KBM-7 (cell line): ENCODE measurements at places on chromosomes 3 and 15.
A peak's percentile ranks its signal among the peaks of the same experiment; 100 is the strongest.

- DNase-seq: no peak
These were observed 15.6 kb upstream of the MYH15 start for GRCh38 chr3:108525971-108526370.

- DNase-seq: peak; percentile 12
These were observed 92.6 kb downstream of the CHDH start for GRCh38 chr3:53753518-53754183.

DNA sequence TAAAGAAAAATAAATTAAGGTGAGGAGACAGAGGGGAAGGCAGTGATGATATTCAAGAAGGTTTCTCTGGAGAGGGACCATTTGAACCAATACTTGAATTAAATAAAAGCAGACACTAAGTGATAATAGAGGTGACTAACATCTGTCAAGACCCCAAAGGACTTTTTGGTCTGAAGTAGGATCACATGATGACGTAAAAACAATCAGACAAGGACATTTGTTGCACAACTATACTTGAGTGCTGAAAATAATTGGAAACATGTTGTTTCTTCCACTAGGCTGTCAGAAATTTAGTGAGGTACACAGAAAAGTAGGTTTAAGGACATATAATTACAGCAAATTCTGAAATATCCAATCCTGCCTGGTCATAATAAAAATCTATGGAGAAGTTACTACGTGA is 179.5 kb downstream of the WNT5A start:
- DNase-seq: no peak

- DNase-seq: no peak
These were observed 55.5 kb downstream of the SMAD6 start for GRCh38 chr15:66757521-66757920.

DNA sequence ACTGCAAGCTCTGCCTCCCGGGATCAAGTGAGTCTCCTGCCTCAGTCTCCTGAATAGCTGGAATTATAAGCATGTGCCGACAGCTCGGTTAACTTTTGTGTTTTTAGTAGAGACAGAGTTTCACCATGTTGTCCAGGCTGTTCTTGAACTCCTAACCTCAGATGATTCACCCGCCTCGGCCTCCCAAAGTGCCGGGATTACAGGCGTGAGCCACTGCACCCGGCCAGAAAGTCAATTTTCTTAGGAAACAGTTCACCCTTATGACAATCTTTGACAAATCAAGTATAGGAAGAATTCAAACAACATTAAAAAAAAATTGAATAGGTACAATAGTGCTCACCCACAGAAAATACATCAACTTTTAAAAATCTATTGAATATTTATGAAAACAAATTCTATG is 23.6 kb upstream of the DUT start:
- DNase-seq: no peak

GRCh38 chr15:62141643-62142588 is 23.2 kb downstream of the C2CD4B start:
- no peak for DNase-seq

DNA sequence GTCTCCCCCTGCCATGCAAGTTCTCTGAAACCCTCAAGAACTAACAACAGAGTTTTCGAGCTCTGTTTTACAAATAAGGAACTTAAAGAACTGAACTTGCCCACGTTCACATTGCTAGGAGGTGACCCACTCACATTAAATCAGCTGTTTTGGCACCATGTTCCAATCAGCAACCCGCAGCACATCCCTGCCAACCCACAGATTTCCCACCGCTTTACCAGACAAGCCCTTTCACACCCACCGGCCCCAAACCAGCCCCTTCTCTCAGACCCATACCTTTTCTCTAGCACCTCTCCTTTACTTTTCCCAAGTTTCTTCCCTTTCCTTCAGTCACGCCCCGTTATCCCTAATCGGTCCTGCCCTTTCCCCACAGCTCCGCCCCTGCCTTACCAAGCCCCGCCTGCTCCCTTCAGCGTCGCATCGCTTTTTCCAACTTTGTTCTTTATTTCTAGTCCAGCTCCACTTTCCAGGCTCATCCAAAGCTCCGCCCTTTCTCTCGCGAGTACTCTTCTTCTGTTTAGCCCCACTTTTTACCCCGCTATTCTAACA is 804 bp upstream of the BRPF1 start:
- no peak for DNase-seq

DNA sequence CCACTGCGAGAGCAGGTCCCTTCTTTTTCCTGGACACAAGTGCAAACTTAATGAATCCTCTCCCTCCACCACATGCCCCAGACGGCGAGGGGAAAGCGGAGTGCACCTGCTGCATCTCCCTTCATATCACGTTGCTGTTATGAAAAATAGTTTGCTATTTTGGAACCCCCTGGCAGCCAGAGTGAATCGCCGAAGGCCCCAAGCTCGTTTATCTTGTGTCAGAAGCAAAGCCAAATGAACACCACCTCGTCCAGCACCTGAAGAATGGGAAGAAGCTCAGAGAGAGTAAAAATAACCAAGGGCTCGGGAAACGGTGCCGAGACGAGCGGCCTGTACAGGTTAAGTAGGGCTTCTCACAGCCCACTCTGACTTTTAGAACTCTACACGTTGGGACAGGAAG is 394.6 kb upstream of the RORA start:
- no peak for DNase-seq

DNA sequence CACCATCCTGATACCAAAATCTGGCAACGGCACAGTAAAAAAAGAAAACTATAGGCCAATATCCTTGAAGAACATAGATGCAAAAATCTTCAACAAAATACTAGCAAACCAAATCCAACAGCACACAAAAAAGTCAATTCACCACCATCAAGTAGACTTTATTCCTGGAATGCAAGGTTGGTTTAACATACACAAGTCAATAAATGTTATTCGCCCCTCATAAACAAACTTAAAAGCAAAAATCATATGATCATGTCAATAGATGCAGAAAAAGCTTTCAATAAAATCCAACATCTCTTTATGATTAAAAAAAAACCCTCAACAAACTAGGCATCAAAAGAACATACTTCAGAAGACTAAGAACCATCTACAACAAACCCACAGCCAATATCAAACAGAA is 252.9 kb downstream of the UACA start:
- DNase-seq: no peak

GRCh38 chr15:90690585-90690984 is 26.6 kb upstream of the BLM start:
- DNase-seq: no peak

DNA sequence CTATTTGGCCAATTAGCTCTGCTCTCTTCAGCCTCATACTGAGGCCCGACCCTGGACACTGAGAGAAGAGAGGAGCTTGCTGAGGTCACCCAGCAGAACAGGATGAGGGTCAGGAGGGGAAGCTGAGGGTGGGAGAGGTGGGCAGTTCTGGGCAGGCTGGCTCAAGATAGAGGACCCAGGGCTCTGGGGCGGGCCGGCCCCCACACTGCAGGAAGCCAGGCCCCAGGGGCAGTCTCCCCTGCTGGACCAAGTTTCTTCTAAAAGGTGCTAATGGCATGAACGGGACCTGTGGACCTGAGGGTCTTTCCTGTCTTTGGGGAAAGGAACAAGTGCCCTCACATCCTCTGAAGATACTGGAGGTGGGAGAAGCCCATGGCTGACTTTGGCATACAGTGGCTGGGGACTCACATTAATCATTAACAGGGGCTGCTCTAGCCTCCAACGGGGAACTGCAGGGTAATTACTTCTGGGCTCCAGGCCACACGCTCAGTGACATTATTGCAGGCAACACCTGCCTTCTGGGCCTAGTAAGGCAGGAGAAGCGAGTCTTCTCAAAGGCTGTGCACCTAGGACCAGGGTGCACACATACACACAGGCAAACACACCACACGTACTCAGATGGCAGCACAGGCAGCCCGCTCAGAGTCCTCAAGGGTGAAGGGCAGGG is 10.6 kb downstream of the HCN4 start:
- DNase-seq: no peak

DNA sequence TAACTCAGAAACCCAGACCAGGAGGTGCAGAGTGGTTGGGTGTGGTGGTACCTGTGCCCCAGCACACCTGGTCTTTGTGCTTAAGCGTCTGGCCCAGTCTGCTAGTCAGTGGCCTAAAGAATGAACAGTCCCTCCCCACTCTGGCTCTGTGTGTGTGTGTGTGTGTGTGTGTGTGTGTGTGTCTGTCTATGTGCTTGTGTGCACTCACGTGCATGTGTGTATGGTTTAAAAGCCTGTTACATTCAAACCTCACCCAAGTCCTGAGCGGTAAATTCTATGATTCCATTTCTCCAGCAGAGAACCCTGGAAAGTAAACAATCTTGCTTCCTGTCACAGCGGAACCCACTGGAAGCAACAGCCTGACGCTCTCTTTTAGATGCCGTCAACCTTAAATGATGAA is 34.2 kb downstream of the EDEM1 start:
- DNase-seq: no peak

DNA sequence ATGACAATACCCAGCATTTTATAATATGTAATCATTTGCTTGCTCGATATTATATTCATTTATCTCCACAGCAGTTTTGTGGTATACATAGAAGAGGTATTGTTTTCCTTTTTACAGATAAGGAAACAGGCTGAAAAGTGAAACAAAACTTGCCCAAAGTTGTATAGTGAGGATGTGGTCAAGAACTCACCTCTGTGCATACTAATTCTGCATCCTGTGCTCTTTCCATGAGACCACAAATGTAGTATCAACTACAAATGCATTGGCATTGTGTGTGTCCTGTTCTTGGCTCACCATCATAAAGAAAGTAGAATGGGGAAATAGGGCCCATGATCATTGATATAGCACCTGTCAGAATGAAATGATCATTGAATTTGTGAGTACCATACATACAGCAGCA is 167.3 kb downstream of the NECTIN3 start:
- DNase-seq: no peak

GRCh38 chr15:42101861-42102260 is 7.5 kb upstream of the PLA2G4D start:
- no peak for DNase-seq

DNA sequence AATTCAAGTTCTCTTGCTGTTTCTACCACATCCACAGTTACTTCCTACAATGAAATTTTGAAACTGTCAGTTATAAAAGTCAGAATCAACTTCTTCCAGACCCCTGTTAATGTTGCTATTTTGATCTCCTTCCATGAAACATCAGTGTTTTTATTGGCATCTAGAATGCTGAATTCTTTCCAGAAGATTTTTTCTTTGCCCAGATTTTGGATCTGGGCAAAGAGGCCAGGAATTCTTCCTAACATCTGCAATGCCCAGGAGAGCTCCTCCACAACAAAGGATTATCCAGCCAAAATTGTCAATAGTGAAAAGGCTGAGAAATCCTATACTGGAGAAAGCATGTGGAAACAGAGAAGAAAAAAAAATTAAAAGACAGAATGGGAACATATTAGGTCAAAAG is 75.5 kb downstream of the SERPINI1 start:
- DNase-seq: no peak

- DNase-seq: no peak
These were observed 576.9 kb downstream of the TUSC7 start for GRCh38 chr3:117286488-117286887.

- DNase-seq: no peak
These were observed 622.2 kb upstream of the ZNF385D start for GRCh38 chr3:22373182-22373581.

DNA sequence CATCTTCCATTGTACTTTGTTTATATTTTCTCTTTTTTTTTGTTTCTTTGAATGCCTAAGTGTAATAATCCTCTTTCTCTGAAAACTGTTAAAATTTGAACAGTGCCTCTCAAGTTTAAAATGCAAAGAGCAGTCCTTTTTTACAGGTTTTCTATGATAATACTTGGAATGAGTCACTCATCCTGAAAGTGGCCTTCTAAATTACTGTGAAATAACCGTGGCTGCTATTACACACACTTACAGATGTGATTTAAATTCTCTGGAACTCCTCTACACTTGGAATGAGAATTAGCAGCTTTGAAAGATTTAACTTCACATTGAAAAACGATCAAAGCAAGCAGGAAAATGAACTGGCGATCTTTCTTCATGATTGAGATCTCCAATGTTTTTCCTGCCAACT is 105.9 kb downstream of the ROBO1 start:
- no peak for DNase-seq

DNA sequence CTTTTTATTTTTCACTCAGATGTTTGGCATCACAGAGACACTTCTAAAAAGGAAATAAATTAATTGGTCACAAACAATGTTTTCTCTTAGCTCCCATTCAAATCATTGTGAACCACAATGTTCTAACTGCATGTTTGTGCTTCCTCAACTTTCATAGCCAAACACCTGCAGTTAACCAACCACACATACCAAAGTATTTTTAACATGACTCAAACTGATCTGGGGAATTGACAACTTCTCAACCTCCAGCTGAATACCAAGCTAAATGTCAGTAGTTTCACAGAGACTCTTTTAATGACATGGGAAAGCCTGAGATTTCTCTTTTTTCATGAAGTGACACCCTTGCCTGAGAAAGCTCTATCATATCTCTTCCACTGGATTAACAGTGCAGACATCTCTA is 217.9 kb upstream of the MME start:
- no peak for DNase-seq

DNA sequence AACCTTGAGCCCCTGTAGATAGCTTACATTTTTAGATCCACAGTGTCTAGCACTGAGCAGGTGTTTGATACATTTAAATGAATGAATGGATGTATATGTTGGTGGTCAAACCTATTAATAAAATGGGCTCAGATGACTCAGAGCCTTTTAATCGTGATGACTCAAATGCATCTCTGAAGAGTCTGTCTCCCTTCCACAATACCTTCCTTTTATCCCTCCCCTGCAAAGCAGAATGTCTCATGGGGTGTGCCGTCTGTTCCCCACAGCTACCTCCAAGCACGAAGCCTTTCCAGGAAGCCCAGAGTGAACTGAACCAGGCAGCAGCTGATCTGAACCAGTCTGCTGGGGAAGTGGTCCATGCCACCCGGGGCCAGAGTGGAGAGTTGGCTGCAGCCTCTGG is 303.5 kb upstream of the TPM1 start:
- DNase-seq: no peak

- no peak for DNase-seq
These were observed 2.0 kb downstream of the MGLL start for GRCh38 chr3:127820221-127820825.

- DNase-seq: no peak
These were observed 147.9 kb upstream of the ABI3BP start for GRCh38 chr3:101141135-101141534.

DNA sequence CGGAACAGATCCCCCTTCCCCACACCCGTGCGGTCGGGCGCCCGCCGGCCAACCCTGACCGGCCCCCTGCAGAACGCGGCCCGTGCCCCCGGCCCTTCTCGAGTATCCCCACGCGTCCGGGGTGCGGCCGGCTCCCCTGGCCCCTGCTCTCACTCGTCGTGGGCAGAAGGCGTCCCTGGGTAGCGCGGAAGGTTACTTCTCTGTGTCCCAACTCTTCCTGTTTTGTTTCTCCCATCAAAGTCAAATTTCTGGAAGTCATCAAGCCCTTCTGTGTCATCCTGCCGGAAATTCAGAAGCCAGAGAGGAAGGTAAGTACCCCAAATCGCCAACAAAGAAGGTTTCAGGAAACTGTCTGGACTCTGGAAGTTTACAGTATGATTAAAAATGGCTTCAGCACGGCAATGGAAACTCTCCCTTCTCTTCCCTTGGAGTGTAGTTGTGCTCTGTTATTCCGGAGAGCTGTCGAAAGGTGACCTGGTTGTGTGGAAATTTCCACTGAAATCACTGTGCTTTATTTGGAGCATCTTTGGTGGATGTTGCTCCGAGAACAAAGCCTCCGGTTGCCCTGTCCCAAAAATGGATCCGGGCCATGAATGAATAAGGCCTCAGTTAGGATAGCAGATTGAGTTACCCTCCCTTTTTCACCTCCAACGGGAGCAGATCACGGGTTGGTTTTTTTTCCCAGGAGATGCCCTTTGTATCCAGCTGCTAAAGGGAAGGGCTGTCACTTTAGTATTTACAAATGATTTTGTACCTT is 536 bp downstream of the SEC61A1 start:
- peak; percentile 26 for DNase-seq
